ENCODE measurements at places on chromosomes 12 and 14. TPM values are rescaled to one million over a fixed set of nuclear protein-coding genes. Genes with fewer than 3 reads are reported as not detected.

METAP2 gene
- 91.0 TPM for total RNA-seq

DYNC1H1 gene
- 273 TPM for total RNA-seq

ACACB gene
- total RNA-seq, result 0.55 TPM

DNAJC22 gene
- not detected for total RNA-seq

BIN2 gene
- not detected for total RNA-seq

NUP107 gene
- total RNA-seq, result 58.2 TPM

SLC38A4 gene
- 0.27 TPM for total RNA-seq

ADAMTS20 gene
- not detected for total RNA-seq
